ENCODE measurements at places on chromosomes 7 and 10.
A peak's percentile ranks its signal among the peaks of the same experiment; 100 is the strongest.

DNA sequence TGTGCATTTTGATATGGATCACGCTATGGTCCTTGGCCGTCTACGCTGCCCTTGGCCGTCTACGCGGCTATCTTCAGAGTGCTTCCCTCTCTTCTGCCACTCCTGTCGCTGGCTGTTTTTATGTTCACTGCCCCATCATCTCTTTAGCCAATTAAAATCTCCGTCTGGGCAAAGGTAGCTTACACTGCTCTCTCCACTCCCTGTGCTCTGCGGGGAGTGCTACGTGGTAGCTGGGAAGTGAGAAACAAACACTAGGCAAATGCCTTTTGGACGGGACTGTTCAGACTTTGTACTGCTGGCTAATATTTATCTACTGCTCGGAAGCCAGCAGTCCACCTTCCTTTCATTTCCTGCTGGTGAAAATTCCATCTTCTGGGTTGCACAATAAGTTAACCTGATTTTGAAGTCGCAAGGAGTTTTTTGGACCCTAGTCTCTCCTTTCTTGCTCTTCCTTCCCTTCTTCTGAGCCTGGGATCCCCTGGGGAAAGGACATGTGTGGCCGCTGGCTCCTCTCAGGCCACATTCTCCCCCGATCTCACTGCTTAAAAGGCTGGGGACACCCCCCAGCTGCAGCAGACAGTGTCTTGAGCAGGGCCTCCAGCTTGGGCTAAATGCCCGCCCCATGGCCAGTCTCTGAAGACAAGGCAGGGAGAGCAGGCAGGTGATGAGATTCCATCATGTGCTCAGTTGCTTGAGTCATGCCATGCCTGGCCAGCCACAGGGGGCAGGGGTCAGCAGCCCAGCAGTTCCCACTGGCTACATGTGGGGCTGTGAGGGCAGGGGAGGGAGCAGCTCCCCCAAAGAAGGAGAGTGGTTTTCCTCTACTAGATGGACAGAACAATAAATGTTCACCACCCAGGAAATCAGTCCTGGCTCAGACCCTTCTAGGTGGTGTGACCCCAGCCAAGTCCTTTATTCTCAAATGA is 25.5 kb upstream of the RBM33 start:
- no peak for DNase-seq
- no peak overlapping the region for H3K4me3 ChIP-seq
- H3K27me3 ChIP-seq, result peaks cover 36% of the 10 kb centered on the region
- H3K4me1 ChIP-seq, result no peaks in the 10 kb centered on the region
- H3K36me3 ChIP-seq, result no peaks in the 10 kb centered on the region

DNA sequence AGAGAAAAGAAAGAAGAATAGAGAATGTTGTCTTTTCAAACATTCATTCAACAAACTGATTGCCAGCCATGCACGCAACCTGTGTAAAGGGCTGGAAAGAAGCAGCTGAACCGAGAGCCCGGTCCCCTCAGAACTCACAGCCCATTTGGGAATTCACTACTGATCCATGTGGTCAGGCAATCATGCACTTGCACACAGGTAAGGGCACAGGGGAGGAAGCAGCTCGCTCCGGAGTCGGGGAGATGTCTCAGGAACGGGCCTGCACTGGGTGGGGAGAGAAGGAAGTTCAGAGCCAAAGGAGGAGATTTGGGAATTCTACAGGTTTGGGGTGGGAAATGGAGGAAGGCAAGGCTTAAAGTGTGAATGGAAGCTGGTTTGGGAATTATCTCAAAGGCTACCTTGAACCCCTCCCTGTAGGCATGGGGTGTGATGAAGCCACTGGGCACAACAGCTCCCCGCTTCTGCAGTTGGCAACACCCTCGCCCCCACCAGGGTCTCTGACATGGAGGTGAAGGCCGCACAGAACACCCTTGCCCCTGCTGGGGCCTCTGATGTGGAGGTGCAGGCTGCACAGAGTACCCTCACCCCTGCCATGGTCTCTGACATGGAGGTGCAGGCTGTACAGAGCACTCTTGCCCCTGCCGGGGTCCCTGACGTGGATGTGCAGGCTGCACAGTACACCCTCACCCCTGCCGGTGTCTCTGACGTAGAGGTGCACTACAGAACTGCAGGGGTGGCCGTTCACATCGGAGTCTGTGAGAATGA is 194.4 kb upstream of the RNF32 start:
- H3K36me3 ChIP-seq, result no peaks in the 10 kb centered on the region
- DNase-seq, result no peak
- H3K4me1 ChIP-seq, result no peaks in the 10 kb centered on the region
- H3K4me3 ChIP-seq, result no peak overlapping the region
- no peak overlapping the region for H3K27ac ChIP-seq

DNA sequence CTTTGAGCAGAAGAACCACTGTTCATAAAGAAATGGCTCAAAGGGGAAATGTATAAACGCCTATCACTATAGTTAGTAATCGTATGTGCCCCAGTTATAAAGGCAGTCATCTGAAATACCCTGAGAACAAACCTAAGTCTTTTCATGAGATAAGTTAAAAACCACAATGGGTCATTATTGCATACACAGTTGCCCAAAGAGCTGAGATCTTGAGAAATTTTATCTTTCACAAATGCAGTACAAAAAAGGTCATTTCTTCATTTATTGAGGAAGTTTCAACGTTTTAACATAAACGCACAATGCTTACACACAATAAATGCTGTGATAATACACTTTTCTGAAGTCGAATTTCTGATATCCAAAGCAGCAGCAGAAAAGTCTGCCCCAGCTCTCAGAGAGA is 114.4 kb downstream of the MICU1 start:
- H3K4me3 ChIP-seq, result no peak overlapping the region
- no peak overlapping the region for H3K27ac ChIP-seq
- no peak for DNase-seq

DNA sequence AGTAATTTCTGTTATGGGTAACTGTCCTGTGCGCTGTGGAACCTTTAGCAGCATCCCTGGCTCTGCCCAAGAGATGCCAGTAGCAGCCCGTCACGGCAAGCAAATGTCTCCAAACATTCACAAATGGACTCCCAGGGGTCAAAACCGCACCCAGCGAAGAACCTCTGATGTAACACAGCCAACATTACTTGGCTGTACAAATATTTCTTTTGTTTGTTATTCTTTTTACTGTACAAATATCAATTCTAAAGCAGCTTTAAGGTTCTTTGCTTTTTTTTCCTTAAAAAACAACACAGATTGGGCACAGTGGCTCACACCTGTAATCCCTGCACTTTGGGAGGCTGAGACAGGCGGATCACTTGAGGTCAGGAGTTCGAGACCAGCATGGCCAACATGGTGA is 182.5 kb downstream of the KMT2E start:
- H3K4me1 ChIP-seq, result no peaks in the 10 kb centered on the region
- no peaks in the 10 kb centered on the region for H3K27me3 ChIP-seq
- H3K27ac ChIP-seq, result no peak overlapping the region
- no peak overlapping the region for H3K4me3 ChIP-seq
- peaks cover 5% of the 10 kb centered on the region for H3K36me3 ChIP-seq

- H3K4me1 ChIP-seq, result no peaks in the 10 kb centered on the region
- no peaks in the 10 kb centered on the region for H3K36me3 ChIP-seq
- no peak overlapping the region for H3K4me3 ChIP-seq
- H3K27me3 ChIP-seq, result peaks cover 72% of the 10 kb centered on the region
- no peak overlapping the region for H3K27ac ChIP-seq
- DNase-seq, result no peak
Measured at GRCh38 chr10:106819490-106819889, 345.0 kb downstream of the SORCS1 start.

- peak; percentile 61 for DNase-seq
- no peaks in the 10 kb centered on the region for H3K27me3 ChIP-seq
- no peak overlapping the region for H3K4me3 ChIP-seq
- no peaks in the 10 kb centered on the region for H3K36me3 ChIP-seq
- H3K4me1 ChIP-seq, result no peaks in the 10 kb centered on the region
Measured at GRCh38 chr7:138338361-138338760, 121.7 kb upstream of the TRIM24 start.

DNA sequence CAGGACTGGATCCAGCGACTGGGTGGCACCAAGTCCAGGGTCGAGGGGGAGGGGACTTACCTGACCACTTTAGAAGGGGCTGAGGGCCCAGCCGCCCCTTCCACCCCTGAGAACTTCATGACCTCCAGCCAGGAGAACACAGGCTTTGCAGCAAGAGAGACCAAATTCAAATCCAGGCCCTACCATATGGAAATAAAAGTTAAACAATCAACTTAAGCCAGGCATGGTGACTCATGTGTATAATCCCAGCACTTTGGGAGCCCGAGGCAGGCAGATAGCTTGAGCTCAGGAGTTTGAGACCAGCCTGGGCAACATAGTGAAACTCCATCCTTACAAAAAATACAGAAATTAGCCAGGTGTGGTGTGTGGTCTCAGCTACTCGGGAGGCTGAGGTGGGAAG is 61.9 kb downstream of the COL13A1 start:
- no peaks in the 10 kb centered on the region for H3K27me3 ChIP-seq
- H3K27ac ChIP-seq, result peak overlapping the region; percentile 95
- DNase-seq, result peak; percentile 84
- H3K4me3 ChIP-seq, result no peak overlapping the region

DNA sequence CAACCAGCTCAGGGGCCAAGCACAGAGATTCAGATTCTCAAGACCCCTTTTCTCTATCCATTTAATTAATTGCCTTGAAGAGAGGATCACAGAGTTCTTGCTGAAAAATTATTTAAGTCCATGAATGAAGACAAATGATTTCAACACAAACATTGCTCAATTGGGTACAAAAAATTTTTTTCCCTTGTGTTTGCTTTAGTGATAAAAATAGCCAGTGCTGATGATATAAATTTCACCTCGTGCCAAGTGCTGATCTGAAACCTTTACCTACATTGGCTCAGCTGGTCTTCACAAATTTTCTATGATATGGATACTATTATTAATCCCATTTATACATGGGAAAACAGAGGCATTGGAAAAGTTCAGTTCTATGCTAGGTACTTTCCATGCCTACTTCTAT is 377.1 kb downstream of the NRG3 start:
- no peak overlapping the region for H3K27ac ChIP-seq
- no peak for DNase-seq
- no peaks in the 10 kb centered on the region for H3K27me3 ChIP-seq
- no peaks in the 10 kb centered on the region for H3K4me1 ChIP-seq
- no peaks in the 10 kb centered on the region for H3K36me3 ChIP-seq

DNA sequence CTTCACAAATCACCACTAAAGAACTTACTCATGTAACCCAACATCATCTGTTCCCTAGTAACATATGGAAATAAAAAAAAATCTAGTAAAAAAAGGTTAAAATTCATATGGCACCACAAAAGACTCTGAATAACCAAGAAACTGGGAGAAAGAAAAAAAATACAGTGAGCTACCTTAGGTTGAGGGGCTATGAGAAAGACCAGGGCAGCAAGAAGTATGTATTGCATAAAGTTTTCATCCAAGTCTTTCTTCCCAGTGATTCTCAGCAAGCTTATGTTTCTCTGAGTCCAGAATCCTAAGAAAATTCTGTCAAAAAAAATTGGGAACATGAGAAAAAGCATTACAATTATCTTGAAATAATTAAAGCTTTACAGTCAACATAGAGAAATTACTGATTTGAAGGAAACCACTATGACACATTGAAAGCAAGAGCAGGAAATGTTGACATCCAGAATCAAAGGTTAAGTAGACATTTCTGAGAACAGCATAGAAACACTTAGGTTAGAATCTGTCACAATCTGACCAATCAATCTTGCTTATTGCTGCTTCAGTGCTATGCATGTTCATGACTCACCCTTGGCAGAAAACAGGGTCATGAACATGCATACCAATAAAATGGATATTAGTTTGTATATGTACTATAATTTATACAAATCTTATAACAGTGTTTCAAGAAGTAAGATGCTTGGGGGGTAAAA is 494.0 kb upstream of the POT1 start:
- DNase-seq, result peak; percentile 72
- no peak overlapping the region for H3K4me3 ChIP-seq
- peaks cover 11% of the 10 kb centered on the region for H3K4me1 ChIP-seq
- H3K27me3 ChIP-seq, result no peaks in the 10 kb centered on the region
- no peaks in the 10 kb centered on the region for H3K36me3 ChIP-seq
- peak overlapping the region; percentile 51 for H3K27ac ChIP-seq

DNA sequence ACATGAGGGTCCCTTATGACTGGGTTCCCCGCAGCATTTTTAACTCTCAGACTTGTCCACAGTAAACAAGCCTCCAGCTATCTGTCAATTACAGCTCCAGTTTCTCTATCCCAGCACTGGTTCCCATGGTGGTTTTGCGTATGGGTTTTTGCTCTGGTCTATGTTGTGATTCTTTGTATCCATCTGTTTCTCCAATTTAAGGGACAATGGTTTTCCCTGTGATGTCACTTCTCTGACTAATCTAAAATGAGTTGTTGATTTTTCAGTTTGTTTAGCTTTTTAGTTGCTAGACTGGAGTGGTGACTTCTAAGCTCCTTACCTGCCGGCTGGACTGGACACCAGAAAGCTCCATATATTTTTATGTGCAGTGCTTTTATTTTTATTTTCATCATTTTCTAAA is 303.7 kb downstream of the INHBA start:
- DNase-seq, result peak; percentile 83
- H3K4me1 ChIP-seq, result peaks cover 26% of the 10 kb centered on the region
- no peaks in the 10 kb centered on the region for H3K27me3 ChIP-seq
- H3K36me3 ChIP-seq, result no peaks in the 10 kb centered on the region

GRCh38 chr7:152336754-152337368 is 98.9 kb downstream of the KMT2C start:
- no peaks in the 10 kb centered on the region for H3K36me3 ChIP-seq
- no peak overlapping the region for H3K27ac ChIP-seq
- peak; percentile 66 for DNase-seq
- H3K4me3 ChIP-seq, result no peak overlapping the region

GRCh38 chr7:70894799-70895198 is 237.1 kb upstream of the GALNT17 start:
- no peak for DNase-seq
- no peaks in the 10 kb centered on the region for H3K27me3 ChIP-seq
- no peaks in the 10 kb centered on the region for H3K4me1 ChIP-seq
- H3K36me3 ChIP-seq, result no peaks in the 10 kb centered on the region
- no peak overlapping the region for H3K4me3 ChIP-seq

- H3K27ac ChIP-seq, result no peak overlapping the region
- H3K36me3 ChIP-seq, result no peaks in the 10 kb centered on the region
- peaks cover 44% of the 10 kb centered on the region for H3K27me3 ChIP-seq
- no peaks in the 10 kb centered on the region for H3K4me1 ChIP-seq
- DNase-seq, result no peak
- no peak overlapping the region for H3K4me3 ChIP-seq
Measured at GRCh38 chr10:45354261-45354660, 19.8 kb upstream of the ALOX5 start.

DNA sequence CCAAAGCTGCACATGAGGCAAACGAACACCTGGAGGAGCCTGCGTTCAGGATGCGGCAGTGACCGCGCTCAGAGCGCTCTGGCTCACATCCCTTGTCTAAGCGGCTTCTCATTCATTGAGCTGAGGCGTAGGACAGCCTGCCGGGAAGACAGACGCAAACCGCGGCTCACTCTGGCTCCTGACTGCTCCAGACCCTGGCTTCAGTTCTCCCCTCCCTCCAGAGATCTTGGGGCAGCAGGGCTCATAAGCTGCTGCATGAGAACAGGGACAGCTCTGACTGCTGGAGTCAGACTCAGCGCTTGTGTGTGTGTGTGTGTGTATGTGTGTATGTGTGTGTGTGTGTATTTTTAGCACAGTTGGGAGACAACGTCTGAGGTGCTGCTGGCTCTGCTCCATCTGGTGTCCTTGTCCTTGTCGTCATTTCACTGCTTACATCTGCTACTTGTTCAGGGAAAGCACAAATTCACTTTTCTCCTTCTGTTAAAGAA is 15.8 kb upstream of the LYZL2 start:
- H3K36me3 ChIP-seq, result no peaks in the 10 kb centered on the region
- no peak overlapping the region for H3K27ac ChIP-seq
- no peaks in the 10 kb centered on the region for H3K4me1 ChIP-seq
- peak; percentile 31 for DNase-seq
- H3K4me3 ChIP-seq, result peak overlapping the region; percentile 46
